ENCODE measurements at places on chromosomes 2 and 18. TPM values are rescaled to one million over a fixed set of nuclear protein-coding genes. Genes with fewer than 3 reads are reported as not detected.

Gene UGT1A4
- total RNA-seq = not detected

Gene SERPINB3
- 0.17 TPM for total RNA-seq

Gene SLC16A14
- 1.8 TPM for total RNA-seq

DNA sequence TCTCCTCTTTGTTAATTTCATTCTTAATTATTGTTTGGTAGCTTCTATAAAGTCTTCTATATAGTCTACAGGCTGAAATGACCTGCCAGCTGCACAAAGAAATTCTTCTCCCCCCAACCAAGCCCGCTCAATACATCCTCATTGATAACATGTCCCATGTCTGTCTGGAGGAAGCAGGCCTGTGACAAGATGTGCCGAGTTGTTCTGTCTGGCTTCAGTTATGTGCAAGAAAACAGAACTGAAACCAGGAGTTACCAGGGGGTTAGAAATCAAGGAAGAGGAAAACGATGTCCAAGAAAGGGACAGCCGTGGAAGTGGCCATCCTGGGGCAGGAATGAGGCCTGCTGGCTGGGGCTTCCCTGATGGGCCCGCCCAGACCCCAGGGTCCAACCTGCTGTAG, 57.6 kb downstream of the MTCL1 start:
- no peak for DNase-seq

DNA sequence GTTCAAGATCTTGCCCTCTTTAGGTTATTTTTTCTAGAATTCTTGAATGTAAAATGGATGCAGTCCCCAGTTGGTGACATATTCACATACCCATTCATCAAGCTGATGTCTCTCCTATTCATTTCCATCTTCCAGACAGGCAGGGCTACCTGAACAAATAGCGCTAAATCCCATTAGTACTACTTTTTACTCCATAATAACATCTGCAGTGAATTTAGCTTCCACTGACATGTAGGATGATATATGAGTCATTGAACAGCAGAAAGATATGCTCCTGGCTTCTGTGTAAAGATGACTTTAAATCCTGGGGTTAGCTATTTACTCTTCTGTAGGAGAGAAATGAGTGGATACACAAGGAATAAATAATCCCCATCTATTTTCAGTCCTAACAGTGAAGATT, 194.7 kb downstream of the RND3 start:
- no peak for DNase-seq

DNA sequence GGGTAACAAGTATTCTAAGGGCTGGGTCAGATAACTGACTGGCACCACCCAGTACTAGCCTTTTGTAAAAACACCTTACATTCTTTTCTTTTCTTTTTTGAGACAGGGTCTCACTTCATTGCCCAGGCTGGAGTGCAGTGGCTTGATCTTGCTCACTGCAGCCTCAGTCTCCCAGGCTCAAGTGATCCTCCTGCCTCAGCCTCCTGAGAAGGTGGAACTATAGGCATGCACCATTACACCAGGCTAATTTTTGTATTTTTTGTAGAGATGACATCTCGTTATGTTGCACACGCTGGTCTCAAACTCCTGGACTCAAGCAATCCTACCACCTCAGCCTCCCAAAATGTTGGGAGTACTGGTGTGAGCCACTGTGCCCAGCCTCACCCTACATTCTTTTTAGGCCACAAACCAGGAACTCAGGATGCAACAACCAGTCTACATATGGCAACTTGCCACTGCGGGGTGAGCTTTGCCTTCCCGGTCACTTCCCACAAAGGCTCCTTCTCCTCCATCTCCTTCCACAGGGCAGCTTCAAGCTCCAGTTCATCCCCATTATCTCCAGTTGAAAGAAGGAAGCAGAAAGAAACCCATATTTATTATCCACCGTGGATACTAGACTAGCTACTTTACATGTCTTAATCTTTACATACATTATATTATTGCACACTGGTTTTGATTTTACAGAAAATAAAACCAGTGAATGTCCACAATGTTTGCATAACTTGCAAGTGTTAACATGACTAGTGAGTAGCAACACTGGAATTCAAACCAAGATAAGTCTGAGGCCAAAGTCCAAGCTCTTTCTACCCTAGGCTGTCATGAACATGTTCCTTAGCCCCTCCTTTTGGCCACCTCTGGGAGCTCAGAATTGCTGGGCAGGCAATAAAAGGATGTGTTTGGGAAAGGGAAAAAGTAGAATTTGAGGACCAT, 23.7 kb upstream of the AP1S3 start:
- DNase-seq = peak; percentile 83

- DNase-seq = no peak
Measured at GRCh38 chr18:29378651-29379136, 1201.8 kb upstream of the CDH2 start.

- no peak for DNase-seq
Measured at GRCh38 chr18:45726603-45727002, 2.6 kb downstream of the SLC14A1 start.

- DNase-seq = peak; percentile 45
Measured at GRCh38 chr2:38109732-38110181, 33.8 kb upstream of the CYP1B1 start.

GRCh38 chr2:26477126-26477910, 606 bp downstream of the OTOF start:
- DNase-seq = no peak

DNA sequence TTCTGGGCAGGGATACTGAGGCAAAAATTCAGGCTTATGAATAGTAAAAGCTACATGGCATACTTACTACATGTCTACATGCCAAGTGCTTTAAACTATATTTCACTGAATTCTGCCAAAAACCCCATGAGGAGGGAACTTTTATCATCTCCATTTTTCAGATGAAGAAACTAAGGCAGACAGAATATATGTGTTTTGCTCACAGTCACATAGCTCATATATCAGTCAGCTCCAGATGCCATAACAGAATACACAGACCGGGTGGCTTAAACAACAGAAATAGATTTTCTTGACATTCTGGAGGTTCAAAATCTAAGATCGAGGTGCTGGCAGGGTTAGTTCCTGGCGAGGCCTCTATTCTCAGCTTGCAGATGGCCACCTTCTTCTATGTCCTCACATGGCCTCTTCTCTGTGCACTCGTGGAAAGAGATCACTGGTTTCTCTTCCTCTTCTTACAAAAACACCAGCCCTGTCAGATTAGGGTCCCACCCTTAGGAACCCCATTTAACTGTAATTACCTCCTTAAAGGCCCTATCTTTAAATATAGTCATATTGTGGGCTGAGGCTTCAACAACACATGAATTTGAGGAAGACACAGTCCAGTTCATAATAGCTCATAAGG, 27.1 kb upstream of the CREB1 start:
- no peak for DNase-seq

DNA sequence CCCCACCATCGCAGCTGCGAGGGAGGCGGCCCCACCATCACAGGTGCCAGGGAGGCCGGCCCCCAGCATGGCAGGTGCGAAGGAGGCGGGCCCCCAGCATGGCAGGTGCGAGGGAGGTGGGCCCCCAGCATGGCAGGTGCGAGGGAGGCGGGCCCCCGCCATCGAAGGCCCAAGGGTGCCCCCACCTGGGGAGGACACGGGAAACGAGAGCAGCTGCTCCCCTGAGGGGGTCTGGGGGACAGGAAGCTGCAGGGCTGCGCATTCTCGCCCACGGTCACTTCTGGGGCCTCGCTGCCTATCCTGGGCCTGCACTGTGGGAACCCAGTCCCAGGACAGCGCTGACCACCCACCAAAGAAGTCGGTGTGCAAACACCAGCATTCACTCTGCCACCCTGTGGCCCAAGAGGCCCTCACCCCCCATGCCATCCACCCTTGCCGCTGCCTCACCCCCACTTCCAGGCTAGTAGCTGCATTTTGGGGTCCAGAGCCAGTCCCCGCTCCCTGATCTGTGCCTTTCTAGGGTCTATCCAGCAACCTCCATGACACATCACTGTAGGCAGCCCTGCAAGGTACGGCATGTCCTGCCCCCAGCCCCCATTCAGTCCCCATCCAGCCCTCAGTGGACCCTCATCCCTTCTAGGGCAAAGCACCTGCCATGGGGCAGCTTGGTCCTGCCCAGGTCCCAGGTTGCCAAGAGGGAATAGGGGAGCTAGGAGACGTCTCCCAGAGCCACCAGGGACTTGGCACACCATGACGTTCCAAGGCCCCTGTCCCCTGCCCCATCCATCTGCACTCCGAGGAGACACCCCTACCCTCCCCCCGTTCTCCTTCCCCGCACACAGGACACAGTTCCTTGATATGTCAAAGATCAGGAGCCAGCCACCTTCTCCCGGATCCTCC, 24.0 kb upstream of the GPC1 start:
- DNase-seq = no peak

GRCh38 chr2:217048730-217049129, 188.9 kb upstream of the TNP1 start:
- DNase-seq = no peak

GRCh38 chr2:188850786-188851185, 123.4 kb upstream of the COL3A1 start:
- no peak for DNase-seq

Measured in hepatocyte (in vitro differentiated cells).